ENCODE measurements at places on chromosomes 13 and 19. TPM values are rescaled to one million over a fixed set of nuclear protein-coding genes. Genes with fewer than 3 reads are reported as not detected.

Gene ANGPTL8
- total RNA-seq, result not detected

Gene PLIN5
- total RNA-seq, result not detected

Gene LHB
- total RNA-seq, result not detected

Gene ZNF492
- total RNA-seq, result 0.25 TPM

Gene ADM5
- total RNA-seq, result 0.66 TPM

Gene VSTM2B
- not detected for total RNA-seq

Gene ENOX1
- 4.2 TPM for total RNA-seq

Gene IL17D
- 1.4 TPM for total RNA-seq

Gene NTN5
- total RNA-seq, result not detected

Gene PRSS57
- not detected for total RNA-seq

Gene OR7C1
- total RNA-seq, result not detected

Gene KIR3DL2
- not detected for total RNA-seq

Gene CLDND2
- not detected for total RNA-seq

Data from uterine smooth muscle cell (primary cell).